ENCODE measurements at places on chromosomes 13 and 19. TPM values are rescaled to one million over a fixed set of nuclear protein-coding genes. Genes with fewer than 3 reads are reported as not detected.

The SIAH3 gene
- polyA plus RNA-seq: not detected

The PNMA8A gene
- polyA plus RNA-seq: 39.3 TPM

The TBXA2R gene
- polyA plus RNA-seq: 1.4 TPM

The MADCAM1 gene
- 7.3 TPM for polyA plus RNA-seq

The ZNF582 gene
- 8.5 TPM for polyA plus RNA-seq

The TMEM205 gene
- polyA plus RNA-seq: 42.3 TPM

The SLC17A7 gene
- polyA plus RNA-seq: not detected
